Left lung (tissue), 14 donors: ENCODE measurements at places on chromosomes 2 and 18. TPM values are rescaled to one million over a fixed set of nuclear protein-coding genes. Genes with fewer than 3 reads are reported as not detected.

DNA sequence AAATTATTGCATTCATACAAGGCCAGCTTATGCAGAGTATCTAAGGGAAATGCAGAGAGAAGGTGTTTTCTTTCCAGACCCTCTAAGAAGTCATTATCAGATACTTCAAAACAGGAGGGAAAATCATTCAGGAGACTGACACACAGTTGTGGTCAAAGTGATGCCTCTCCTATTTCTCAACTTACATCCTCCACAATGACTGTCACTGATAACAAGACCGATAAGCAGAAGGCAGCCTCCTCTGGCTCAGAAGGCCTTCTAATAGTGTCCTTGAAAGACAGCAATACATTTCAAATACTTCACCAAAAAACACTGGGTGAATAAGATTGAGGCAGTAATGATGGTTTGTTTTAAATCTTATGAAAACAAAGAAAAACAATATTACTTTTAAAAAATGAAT is 199.7 kb downstream of the PIEZO2 start:
- DNase-seq, result no peak

GRCh38 chr2:220528180-220528675 is 900.8 kb downstream of the SLC4A3 start:
- no peak for DNase-seq

RMDN2 gene
- 17.8 TPM for total RNA-seq

GRCh38 chr18:54734059-54734458 is 94.2 kb upstream of the RAB27B start:
- DNase-seq, result no peak

DNA sequence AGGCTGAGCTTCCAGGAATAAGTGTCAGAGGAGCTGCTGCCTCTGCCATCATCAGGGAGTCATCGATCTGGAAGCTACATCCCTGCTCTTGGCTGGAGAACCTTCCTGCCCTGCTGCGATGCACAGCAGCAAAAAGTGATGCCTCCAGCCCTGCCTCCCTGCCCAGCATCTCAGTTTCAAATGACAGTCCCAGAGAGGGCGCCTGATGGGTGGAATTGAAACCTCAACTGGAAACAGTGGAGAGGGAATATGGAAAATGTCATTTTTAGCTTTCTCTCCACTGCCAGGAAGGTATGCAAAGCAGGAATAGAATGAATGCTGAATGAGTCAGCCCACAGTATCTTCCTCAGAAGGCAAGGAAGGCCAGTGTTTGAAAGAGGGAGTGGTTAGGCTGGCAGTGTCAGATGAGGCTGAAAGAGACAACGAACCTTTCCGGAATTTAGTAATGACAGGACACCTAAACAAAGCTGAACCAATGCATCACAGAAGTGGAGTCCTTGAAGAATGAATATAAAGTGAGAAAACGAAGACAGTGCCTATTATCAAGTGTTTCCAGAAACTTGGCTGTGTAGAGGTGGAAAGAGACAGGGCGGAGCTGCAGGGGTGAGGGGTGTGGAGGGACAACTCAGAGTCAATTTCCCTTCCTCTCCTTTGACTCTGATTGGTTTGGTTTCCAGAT is 153.9 kb upstream of the NDUFV2 start:
- DNase-seq, result no peak

LRATD1 gene
- total RNA-seq, result 7.1 TPM

DNA sequence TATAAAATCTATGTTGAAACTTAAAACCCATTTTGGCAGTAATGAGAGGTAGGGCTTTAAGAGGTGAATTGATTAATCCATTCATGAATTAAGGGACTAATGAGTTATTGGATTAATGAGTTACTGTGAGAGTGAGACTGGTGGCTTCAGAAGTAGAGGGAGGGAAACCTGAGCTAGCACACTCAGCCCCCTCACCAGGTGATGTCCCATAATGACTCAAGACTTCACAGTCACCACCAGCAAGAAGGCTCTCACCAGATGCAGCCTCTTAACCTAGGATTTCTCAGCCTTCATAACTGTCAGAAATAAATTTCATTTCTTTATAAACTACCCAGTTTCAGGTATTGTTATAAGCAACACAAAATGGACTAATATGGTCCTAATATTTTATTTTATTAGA is 621.7 kb upstream of the ACVR2A start:
- DNase-seq, result no peak

- no peak for DNase-seq
Measured at GRCh38 chr2:236082061-236082460, 86.1 kb downstream of the GBX2 start.

OTOS gene
- not detected for total RNA-seq
